HuH-7.5 (cell line): ENCODE measurements at places on chromosomes 11 and 22.

GRCh38 chr22:18063306-18063705, 14.5 kb upstream of the PEX26 start:
- DNase-seq = no peak

DNA sequence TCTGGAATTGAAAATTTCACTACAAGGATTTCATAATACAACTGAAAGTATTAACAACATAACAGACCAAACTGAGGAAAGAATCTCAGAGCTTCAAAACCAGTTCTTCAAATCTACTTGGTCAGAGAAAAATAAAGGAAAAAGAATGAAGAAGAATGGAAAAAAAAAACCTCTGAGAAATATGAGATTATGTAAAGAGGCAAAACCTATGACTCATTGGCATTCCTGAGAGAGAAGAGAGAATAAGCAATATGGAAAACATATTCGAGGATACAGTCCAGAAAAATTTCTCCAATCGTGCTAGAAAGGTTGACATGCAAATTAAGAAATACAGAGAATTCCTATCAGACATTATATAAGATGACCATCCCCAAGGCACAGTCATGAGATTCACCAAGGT, 23.4 kb upstream of the GPR83 start:
- DNase-seq = no peak

DNA sequence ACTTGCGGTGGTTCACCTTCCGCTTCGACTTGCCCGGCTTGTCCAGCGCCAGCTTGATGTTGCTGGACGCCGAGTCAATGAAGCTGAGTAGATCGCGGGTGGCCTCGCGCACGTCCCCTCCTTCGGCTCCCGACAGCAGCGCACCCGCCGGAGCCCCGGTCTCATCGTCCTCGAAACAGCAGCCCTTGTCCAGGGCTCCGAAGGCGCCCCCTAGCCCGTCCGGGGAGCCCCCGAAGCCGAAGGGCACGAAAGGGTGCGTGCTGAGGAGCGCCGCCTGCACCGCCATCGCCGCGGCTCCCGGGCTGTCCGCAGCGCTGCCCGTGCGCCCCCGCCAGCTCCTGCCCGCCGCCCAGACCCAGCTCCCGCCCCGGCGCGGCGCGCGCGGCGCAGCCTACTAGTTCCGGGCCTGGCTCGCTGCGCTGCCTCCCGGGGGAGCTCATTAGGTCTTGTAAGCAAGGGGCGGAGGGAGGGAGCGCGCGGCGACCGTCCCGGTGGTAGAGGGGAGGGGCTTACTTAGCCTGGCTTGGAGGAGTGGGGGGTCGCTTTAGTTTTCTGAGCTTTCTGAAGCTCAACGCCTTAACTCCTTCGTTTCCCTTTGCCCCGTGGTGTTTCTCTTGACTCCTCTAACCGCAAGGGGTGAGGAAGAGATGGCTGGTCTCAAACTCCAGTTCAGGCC, at the start of gene FAM181B:
TSS of gene FAM181B (minus strand) at position 421 of the 676 bp plus-strand sequence. CDS start at position 286, 135 bp downstream.
- DNase-seq = peak; percentile 37

GRCh38 chr22:26444777-26445176, 15.7 kb downstream of the ASPHD2 start:
- no peak for DNase-seq

DNA sequence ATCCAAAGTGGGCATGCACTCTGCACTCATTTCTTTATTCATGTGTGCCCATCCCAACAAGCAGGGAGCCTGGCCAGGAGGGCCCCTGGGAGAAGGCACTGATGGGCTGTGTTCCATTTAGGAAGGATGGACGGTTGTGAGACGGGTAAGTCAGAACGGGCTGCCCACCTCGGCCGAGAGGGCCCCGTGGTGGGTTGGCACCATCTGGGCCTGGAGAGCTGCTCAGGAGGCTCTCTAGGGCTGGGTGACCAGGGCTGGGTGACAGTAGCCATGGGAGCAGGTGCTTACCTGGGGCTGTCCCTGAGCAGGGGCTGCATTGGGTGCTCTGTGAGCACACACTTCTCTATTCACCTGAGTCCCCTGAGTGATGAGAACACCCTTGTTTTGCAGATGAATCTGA, 129.3 kb upstream of the B3GAT1 start:
- DNase-seq = no peak

DNA sequence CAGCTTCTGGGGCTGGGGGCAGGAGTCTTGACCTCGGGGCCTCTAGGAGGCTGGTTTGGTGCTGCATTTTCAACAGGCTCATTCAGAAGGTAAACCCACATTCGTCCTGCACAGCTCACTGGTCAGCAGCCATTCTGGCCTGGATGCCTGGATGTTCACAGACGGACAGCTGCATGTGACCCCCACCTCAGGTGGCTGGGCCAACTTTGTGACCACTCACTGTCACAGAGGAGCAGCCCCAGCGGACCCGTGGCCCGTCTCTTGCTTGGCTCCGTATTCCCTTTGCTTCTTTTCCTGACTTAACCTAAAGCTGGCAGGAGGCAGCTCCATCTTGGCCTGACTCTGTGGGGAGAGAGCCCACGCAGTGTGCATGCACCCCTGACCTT, 8.2 kb downstream of the DGCR8 start:
- DNase-seq = no peak

- no peak for DNase-seq
These were observed 622.3 kb upstream of the CHORDC1 start for GRCh38 chr11:90845126-90845525.

DNA sequence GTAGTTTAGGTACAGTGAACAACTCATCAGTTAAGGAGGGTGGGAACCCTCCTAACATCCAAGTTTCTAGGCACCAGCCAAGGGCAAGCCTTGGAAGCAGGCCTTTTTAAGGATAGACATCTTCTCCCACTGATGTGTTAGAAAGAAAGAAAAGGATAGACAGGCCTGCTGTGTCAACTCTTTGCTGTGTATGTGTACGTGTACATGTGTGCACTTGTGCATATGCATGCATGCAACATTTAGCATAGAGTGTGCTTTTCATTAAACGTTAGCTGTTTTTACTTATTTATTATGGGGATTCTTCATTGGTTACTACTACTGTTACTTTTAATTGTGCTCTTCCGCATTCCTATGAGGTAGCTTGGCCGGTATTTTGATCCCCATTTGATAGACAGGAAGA, 36.1 kb downstream of the RNF169 start:
- DNase-seq = no peak

- no peak for DNase-seq
These were observed 20.7 kb upstream of the SCUBE2 start for GRCh38 chr11:9112075-9112474.

DNA sequence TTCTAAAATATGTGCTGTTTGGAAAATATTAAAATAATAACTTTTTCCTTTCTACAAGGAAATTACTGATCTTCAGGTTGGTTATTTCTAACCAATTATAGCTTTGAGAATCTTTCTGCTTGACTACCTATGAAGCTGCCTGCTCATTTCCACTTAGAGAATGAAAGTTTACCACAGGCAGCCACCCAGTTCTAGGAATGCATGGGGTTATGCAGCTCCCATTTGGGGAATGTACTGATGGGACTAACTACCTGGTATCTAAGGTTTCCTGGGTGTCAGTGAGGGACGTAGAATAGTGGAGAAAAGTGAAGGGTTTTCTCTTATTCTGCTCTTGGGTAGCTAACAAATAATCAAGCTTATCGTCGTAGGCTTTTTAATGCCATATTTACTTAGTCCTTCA, 73.4 kb downstream of the DEUP1 start:
- DNase-seq = no peak

GRCh38 chr22:24947881-24948280, 1.4 kb upstream of the LHFPL7 start:
- DNase-seq = no peak

- DNase-seq = no peak
These were observed 100.0 kb downstream of the AMBRA1 start for GRCh38 chr11:46493791-46494190.

DNA sequence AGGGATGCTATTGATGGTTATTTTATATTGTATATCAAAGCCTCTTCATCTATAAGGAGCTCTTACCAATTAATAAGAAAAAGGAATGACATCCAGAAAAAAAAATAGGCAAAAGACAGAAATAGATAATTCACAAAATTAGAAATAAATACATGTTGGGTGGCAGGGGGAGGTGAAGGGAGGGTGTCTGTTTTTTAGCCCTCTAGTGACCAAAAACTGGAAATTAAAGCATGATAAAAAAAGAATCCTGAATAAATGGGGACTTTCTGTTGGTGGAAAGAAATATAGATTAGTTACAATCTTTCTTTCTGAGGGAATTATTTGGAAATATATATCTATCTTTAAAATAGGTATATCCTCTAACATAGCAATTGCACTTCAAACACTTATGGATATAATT, 42.0 kb upstream of the TTC36 start:
- DNase-seq = no peak

DNA sequence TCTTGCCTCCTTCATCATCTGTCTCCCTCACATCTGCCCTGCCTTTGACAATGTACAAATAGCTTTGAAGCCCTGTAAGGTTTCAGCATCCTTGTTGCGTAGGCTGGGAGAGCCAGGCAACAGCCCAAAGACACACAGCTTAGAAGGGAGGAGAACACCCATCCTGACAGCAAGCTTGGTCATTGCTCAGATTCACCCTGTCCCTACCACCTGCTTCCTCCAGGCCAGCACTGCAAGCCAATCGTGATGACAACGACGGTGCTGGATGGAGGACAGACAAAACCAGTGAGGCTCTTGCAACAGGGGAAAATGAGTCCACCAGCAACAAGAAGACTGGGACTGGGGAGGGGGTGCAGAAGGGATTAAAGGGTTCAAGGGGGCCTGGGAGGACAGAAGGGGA, 32.9 kb upstream of the CD5 start:
- DNase-seq = no peak

DNA sequence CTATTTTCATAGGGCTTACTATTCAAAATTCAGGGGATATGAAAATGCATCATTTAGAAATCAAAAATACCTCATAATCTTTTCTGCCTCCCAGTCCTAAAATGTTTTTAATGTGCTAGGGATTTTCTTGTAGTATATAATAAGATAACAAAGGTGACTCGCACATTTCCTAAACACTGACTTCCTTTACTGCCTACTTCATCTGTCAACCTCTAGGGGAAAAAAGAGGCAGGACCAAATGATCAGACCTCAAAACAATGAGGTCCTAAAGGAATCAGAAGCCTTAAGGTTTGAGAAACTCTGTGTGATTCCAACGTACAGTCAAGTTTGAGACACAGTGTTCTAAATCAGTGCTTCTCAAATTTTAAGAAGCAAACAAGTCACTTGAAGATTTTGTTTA, 56.1 kb upstream of the POU2AF2 start:
- no peak for DNase-seq

DNA sequence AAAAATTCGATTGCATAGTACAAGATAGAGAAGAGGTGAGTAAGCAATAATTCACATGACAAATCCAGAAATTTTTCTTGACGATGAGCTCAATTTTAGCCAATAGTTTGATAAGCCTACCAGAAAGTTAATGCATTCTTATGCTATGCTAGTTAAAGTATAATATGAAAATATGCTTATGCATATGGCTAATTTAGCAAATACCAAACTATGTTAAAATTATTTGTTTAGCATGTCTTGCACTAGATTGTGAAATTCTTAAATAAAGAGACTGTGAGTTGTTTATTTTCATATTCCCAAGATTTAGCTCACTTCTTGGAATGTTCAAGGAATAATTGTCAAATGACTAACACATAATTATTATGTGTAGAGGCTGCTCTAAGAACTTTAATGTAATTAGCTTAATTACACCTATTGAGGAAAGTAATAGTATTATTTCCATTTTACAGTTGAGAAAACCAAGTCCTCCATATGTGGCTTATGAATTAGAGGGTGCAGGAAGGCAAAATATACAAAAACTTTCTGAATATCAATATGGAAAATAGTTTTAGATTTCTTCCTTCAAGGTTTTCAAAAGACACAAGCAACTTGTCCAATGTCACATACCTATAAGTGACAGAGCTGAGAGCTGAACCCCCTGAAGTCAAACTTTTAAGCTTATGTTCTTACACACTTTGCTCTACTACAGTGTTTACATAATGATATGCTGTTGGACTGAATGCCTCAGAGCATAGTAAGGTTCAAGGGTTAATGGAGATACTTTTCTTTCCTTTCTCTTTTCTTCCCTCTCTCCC, 45.9 kb upstream of the ARHGAP20 start:
- DNase-seq = no peak

DNA sequence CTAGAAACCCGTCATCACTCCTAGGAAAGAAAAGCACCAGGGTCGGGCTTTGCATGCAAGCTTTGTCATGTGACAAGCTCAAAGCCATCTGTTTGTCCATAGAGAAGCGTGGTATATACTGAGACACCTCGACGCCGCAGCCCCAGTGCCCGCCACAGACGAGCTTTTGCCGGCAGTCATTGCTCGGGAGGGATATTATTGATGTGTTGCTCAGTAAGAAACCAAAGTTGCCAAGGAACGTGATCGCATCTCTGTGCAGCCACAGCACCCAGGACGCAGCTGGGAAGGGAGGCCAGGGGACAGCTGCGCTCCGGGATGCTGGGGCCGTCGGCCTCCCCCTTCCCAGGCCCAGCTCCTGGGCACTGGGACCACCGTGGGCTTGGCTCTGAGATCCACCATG, 89.5 kb upstream of the KCNQ1OT1 start:
- no peak for DNase-seq

- no peak for DNase-seq
These were observed 29.9 kb downstream of the FAM181B start for GRCh38 chr11:82703796-82704195.

DNA sequence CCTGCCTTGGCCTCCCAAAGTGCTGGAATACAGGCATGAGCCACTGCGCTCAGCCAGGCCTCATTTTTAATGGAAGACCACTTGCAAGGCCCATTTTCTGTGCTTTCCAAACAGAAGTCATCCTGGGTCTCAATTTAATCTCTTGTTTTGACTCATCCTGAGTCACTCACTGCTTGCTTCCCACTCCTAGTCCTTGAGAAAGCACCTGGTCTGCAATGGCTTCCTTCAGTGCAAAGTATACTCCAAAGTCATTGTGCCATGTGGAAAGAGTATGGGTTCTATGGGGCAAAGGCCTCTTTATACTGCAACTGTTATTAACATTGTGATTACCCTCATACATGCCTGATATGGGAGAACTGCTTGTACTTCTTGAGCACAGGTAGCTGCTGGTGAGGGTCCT, 18.3 kb upstream of the SLC5A1 start:
- DNase-seq = no peak

DNA sequence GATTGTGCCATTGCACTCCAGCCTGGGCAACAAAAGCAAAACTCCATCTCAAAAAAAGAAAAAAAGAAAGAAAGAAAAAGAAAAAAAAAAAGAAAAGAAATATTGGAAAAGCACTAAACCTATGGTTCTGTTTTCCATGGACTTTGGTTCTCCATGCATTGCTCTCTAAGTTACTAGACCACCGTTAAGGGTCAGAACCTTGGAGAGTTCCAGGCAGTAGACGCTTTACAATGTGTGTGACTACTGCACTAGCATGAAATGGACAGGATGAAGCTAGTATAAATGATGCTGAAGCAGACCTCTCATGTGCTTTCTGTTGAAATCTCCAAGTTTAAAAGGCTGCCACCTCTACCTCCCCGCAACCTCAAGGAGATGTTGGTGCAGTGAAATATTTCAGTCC, 63.5 kb downstream of the SIK2 start:
- peak; percentile 6 for DNase-seq

DNA sequence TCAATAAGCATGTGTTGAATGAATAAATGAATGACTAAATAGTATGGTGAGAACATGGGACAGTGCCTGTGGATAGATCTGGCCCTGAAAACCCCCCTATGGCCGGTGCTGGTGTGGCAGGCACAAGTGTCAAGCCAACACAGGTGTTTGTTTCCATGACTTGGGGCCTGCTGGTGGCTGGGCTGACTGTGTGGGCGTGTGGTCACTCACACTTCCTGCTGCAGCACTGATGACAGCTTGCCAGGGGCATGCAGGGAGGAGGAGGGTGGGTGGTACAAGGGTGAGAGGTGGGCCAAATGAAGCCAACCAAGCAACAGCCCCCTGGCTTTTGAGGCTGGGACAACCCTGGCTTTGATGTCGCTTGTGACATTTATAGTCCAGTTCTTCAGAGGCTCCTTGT, 30.3 kb upstream of the ABCC8 start:
- no peak for DNase-seq
